Osteocyte (in vitro differentiated cells): ENCODE measurements at places on chromosomes 12 and 14.

DNA sequence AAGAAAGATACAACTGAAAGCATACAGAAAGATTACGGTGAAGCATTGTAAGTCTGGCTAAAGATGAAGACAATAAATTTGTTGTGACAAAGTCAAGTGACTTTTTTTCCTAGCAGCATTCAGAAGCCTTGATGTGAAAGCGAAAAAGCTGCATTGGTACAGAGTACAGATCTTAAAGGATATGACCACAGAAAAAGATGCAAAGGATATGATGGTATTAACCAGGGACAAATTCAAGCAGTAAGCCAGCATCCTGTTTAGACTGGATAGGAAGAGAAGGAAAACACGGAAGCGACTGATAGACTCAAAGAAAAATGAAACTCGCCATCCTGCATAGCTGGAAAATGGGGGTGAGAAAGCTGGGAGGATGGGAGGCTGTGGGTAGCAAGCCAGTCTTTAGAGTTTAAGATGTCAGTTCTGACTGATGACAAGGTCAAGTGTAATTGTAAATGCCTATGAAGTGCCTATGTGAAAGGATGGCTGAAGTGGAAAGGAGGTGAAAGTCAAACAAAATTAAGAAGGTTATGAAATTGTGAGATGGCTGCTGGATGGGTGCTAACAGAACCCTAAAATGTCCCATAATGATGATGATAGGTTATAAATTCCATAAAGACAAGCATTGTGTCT, 92.4 kb downstream of the PHLDA1 start:
- no peaks in the 10 kb centered on the region for H3K36me3 ChIP-seq
- H3K27ac ChIP-seq = no peak overlapping the region
- no peak overlapping the region for H3K4me3 ChIP-seq
- H3K4me1 ChIP-seq = peaks cover 12% of the 10 kb centered on the region
- H3K27me3 ChIP-seq = no peaks in the 10 kb centered on the region

DNA sequence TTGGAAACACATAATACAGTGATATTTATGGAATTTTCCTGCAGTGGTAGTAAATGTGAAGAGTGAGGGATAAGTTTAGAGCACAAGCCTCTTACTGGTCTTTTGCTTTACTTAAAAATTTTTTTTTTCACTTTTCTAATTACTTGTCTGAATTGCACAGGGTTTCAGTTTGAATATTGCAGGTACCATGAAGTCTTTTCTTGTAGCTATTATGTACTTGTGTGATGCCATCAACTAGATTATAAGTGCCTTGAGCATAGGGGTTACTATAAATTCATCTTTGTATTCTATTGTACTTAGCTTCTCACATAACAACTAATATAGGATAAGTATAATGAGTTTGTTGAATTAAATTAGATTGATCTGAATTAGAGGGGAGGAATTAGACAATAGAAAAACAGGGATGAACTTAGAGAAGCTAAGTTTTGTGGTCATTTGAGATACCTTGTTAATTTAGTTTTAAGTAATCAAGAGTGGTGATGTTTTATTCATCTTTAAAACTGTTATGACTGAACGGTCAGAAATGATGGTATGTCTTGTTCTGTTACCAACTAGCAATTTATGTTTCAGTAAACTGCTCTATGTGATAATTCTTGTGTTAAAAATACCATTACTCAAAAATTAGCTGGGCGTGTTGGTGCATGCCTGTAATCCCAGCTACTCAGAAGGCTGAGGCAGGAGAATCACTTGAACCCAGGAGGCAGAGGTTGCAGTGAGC, 42.1 kb downstream of the CCDC91 start:
- H3K36me3 ChIP-seq = peaks cover 3% of the 10 kb centered on the region
- no peak overlapping the region for H3K4me3 ChIP-seq
- DNase-seq = no peak
- no peaks in the 10 kb centered on the region for H3K4me1 ChIP-seq
- no peak overlapping the region for H3K27ac ChIP-seq

DNA sequence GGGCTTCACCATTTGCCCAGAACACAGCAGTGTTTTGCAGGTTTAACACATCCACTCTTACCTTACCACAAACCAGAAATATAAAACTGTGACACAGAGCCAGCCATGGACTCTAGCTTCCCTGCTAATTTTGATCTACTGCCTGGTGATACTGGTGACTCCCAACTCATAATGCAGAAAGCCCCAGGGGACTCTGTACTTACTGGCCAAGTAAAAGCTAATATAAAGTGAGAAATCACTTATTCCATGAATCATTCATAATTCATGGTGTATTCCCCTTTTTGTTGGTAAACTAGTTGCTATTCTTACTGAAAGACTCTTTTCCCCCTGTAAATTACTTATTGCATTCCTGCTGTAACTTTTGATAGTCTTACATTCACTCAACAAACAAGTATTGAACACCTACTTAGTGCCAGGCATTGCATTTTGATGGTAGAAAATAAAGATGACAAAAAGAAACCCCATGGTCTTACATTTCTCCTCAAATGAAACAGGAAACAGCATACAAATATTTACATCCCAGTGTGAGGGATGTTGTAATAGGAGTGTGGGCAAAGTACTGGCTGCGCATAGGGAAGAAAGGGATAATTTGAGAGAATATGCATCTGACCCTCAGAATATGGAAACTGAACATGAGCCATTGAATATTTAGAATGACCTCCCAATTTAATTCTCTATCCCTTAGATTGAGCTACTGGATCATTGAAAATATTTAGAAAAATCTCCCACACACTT, 279.6 kb downstream of the PDZRN4 start:
- H3K4me3 ChIP-seq = no peak overlapping the region
- H3K27ac ChIP-seq = no peak overlapping the region
- no peaks in the 10 kb centered on the region for H3K4me1 ChIP-seq
- DNase-seq = no peak
- no peaks in the 10 kb centered on the region for H3K27me3 ChIP-seq

DNA sequence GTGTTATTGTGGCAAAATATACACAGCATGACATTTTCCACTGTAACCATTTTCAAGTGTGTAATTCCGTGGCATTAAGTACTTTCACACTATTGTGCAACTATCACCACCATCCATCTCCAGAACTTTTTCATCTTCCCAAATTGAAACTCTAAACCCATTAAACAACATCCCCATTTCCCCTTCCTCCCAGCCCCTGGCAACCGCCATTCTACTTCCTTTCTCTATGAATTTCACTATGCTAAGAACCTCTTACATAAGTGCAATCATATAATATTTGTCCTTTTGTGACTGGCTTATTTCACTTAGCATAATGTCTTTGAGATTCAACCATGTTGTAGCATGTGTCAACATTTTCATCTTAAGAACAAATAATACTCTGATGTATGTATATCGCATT, 67.8 kb upstream of the PYGL start:
- H3K27me3 ChIP-seq = no peaks in the 10 kb centered on the region
- no peak for DNase-seq
- H3K4me3 ChIP-seq = no peak overlapping the region
- H3K27ac ChIP-seq = no peak overlapping the region
- peaks cover 5% of the 10 kb centered on the region for H3K36me3 ChIP-seq

DNA sequence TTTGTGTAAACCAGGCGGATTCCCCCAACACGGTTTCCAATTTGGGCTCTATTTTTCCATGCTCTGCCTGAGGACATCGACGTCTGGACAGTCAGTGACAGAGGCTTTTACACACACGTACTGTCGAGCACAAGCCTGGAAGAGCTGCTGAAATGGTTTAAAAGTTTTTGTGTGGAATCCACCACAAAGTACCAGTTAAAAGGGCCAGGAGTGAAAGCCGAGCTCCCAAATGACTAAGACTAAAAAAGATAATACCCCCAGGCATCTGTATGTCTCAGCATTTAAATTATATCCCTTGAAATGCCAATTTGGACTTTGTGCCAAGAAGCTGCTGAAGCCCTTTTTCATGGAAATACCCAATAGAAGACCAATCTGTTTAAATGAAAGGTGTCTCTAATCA, 173.2 kb downstream of the EGLN3 start:
- no peak overlapping the region for H3K4me3 ChIP-seq
- H3K27me3 ChIP-seq = no peaks in the 10 kb centered on the region
- no peak for DNase-seq

- peaks cover 4% of the 10 kb centered on the region for H3K27me3 ChIP-seq
- H3K27ac ChIP-seq = no peak overlapping the region
- no peaks in the 10 kb centered on the region for H3K36me3 ChIP-seq
- H3K4me3 ChIP-seq = no peak overlapping the region
- H3K4me1 ChIP-seq = no peaks in the 10 kb centered on the region
These were observed 24.5 kb upstream of the KIF21A start for GRCh38 chr12:39467432-39467870.

DNA sequence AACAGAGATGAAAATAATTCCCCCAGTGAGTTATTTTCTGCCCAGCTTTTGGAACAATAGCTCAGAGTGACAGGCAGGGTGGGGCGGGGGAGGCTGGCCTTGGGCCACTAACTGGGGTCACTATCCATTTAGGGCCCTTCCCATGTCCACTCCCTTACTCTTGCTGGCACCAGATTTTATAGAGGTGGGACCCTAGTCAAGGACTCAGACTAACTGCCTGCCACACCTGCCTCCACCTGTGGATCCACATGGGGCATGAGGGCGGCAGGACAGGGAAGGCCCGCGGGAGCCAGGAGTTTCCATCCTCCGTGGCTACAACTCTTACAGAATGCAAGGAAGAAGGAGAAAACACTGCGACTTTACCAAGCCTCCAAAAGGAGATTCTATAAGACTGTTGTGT, 10.1 kb downstream of the VDR start:
- H3K4me1 ChIP-seq = peaks cover 20% of the 10 kb centered on the region
- no peak overlapping the region for H3K27ac ChIP-seq
- H3K36me3 ChIP-seq = no peaks in the 10 kb centered on the region
- peaks cover 3% of the 10 kb centered on the region for H3K27me3 ChIP-seq
- no peak overlapping the region for H3K4me3 ChIP-seq
